ENCODE measurements at places on chromosomes 2 and 18.

GRCh38 chr2:204150721-204151120 lies 214.2 kb downstream of the ICOS start:
- no peak for DNase-seq

- DNase-seq = no peak
These were observed 323.2 kb downstream of the OSR1 start for GRCh38 chr2:19035238-19035637.

DNA sequence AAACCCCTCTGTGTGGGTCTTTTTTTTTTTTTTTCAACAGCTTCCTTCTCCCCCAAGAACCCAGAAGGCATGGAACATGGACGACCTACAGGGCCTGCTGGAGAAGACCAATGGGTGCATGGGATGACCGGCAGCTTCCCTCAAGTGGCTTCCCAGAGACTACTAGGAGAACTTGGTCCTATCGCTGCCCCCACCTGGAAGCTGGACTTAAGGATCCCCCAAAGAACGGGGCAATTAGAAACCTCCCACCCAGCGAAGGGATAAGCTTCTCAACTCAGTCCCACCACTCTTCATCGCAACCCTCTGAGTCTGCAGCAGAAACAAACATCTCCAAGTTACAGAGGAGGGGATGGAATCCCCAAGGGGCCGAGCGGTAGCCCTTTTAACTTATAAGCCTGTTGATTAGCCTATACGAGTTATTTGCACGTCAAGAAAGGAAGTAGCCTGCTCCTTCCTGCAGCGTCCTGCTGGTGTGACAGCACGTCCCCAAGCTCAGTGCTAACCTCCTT lies 1.4 kb downstream of the ACTR1B start:
- no peak for DNase-seq

DNA sequence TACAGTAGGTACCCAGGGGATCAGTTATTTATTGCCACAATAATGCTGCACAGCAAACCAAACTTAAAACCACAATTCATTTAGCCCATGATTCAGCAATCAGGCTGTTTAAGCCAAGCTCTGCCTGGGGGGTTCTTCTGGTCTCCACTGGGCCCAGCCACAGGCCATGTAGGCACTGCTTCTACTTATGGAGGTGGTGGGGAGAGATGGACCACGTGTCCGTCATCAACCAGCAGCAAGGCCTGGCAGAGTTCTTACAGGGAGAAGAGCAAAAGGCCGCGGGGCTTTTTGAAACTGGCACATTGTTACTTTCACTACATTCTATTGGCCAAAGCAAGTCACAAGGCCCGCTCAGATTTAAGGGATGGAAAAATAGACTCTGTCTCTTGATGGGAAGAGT lies 76.3 kb upstream of the DAPL1 start:
- no peak for DNase-seq

- DNase-seq = no peak
These were observed 288.5 kb downstream of the PDE11A start for GRCh38 chr2:177783835-177784744.

- peak; percentile 88 for DNase-seq
These were observed at the start of gene STAT1 for GRCh38 chr2:191013932-191014652. Gene STAT1, minus strand, starts transcription at chr2:191014171. Its CDS starts 4,168 bp downstream, at chr2:191010003.

DNA sequence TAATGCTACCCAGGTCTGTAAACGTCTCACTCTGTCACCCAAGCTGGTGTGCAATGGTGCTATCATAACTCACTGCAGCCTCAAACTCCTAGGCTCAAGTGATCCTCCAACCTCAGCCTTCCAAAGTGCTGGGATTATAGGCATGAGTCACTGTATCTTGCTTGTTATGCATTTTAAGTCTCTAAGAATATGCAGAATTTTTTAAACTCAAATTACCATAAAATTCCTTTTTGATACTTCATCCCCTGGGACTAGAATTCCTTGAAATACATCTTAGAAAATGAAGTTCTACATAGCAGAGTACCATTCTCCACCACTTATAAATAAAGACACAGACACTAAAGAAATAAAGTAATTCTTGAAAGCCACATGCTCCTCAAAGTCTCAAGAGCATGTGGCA lies 30.2 kb upstream of the LRATD1 start:
- no peak for DNase-seq

- DNase-seq = no peak
These were observed 985.0 kb downstream of the DPP10 start for GRCh38 chr2:115427436-115427835.

GRCh38 chr18:65897292-65897691 lies 146.5 kb downstream of the CDH7 start:
- no peak for DNase-seq

DNA sequence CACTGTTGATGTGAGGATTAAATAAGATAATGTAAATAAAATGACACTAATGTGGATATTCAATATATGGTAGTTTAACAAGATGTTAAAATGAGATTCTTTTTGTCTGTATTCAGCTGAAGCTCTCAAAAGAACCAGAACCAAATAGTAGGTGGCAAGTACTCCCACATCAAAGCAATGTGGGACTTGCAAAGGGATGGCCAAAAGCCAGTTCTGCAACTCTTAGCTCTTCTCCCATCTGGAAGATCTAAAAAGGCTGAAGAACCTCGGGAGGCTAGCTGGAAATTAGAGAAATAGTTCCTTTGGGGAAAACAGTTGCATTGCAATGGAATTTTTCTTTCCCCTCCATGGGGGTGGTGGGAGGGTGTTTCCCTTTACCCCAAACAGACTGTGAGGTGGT lies 48.7 kb downstream of the FBXO48 start:
- no peak for DNase-seq

DNA sequence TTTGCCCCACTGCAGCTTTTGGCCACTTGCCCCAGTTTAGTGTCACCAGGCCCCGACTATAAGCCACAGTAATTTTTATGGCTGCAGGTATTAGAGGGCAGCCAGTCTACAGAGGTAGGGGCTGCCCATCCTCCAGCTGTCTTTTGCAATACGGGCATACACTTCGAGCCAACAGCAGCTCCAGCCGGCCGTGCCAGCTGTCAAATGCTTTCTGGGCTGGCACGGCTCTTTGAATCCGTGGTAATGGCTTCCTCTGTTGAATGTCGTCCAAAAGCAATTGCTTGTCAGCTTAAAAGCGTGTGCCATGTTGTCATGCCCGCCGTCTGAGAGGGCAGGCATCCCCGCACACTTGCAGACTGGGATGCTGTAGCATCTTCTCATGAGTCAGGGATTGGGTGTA lies 41.3 kb downstream of the BCL2L11 start:
- DNase-seq = no peak
